ENCODE measurements at places on chromosomes 3 and 15. TPM values are rescaled to one million over a fixed set of nuclear protein-coding genes. Genes with fewer than 3 reads are reported as not detected.

The FOXL2 gene
- total RNA-seq: not detected

The ARRDC4 gene
- 3.7 TPM for total RNA-seq

The VPS39 gene
- total RNA-seq: 13.6 TPM

The SOX14 gene
- total RNA-seq: not detected
